ENCODE measurements at places on chromosomes 16 and 17. TPM values are rescaled to one million over a fixed set of nuclear protein-coding genes. Genes with fewer than 3 reads are reported as not detected.

Gene PPP1R27
- 0.24 TPM for total RNA-seq

Gene TBC1D3C
- not detected for total RNA-seq

DNA sequence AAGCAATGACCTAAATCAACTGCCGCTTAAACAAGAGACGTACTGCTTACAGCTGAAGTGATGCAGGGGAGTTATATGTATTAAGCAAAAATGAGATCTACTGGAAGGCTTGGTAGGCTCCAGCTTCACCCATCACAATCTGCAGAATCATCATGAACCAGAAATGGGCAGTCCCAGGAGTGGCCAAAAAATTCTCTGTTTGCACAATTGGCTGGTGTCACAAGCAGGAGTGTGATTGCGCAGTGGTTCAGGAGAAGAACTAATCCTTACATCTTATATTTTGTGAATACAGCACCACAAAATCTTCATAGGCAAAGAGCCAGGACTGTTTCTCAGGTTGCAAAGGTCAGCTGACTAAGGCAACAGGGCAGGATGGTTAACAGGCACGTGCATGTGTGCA lies 75.9 kb downstream of the CES1 start:
- no peak for ATAC-seq

DNA sequence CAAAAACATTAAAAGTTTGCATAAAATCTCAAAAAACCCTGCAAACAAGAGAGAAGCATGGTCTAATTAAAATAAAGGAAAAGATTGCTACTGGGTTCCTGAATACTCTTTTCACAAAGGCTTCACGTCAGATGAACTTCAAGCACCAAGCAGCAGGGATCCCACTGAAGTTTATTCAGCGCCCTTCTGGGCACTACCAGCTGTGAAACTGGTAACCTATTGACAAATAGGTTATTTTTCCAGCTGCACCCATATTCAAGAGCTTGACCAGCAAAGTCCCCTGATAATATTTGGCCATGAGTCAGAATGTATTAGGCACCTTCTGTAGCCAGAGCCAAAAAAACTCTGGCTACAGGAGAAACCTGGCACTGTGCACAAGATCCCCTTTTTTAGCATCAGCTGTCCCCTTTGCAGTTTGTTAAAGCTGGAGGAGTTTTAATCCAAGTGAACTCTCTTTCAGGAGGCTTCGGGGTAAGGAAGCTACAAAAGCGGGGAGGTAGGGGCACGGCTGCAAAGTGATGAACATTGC lies 60.3 kb downstream of the GRIN2A start:
- ATAC-seq: no peak

- ATAC-seq: no peak
Observed at GRCh38 chr17:78411241-78411857, 32.9 kb downstream of the PGS1 start.

Measured in esophagus mucosa (tissue), 1 donor.